ENCODE measurements at places on chromosomes 1 and 21. TPM values are rescaled to one million over a fixed set of nuclear protein-coding genes. Genes with fewer than 3 reads are reported as not detected.
A peak's percentile ranks its signal among the peaks of the same experiment; 100 is the strongest.

- peaks cover 2% of the 10 kb centered on the region for H3K36me3 ChIP-seq
- no peak overlapping the region for H3K4me3 ChIP-seq
- no peak for DNase-seq
Measured at GRCh38 chr1:232765542-232765941, 39.7 kb upstream of the MAP10 start.

DNA sequence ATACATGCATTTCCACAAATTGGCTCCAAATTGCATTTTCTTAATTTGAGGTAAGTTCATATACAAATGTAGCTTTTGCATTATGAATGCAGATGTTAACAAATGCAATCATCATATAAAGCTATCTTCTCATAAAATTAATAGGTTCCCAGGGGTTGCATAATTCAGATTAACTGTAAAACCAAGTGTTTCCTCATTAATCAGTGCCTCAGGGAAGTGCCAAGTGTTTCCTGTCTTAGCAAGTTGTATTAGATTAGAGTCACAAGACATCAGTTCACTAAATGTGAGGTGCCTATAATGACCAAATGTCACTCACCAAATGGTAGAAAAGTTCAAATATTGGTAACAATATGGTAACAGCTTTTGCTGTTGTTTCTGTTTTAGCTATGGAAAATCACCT is 140.8 kb downstream of the PTGER3 start:
- no peak for DNase-seq
- no peaks in the 10 kb centered on the region for H3K36me3 ChIP-seq
- H3K4me1 ChIP-seq: no peaks in the 10 kb centered on the region
- no peaks in the 10 kb centered on the region for H3K27me3 ChIP-seq
- H3K4me3 ChIP-seq: no peak overlapping the region

- no peak overlapping the region for H3K4me3 ChIP-seq
- H3K27ac ChIP-seq: no peak overlapping the region
- H3K36me3 ChIP-seq: no peaks in the 10 kb centered on the region
- no peaks in the 10 kb centered on the region for H3K27me3 ChIP-seq
- no peaks in the 10 kb centered on the region for H3K4me1 ChIP-seq
Measured at GRCh38 chr1:205523891-205524793, 19.7 kb downstream of the CDK18 start.

GRCh38 chr1:186708694-186709097 is 28.5 kb upstream of the PTGS2 start:
- DNase-seq: no peak
- H3K4me3 ChIP-seq: no peak overlapping the region
- peaks cover 8% of the 10 kb centered on the region for H3K27me3 ChIP-seq
- no peaks in the 10 kb centered on the region for H3K4me1 ChIP-seq
- H3K27ac ChIP-seq: no peak overlapping the region

GRCh38 chr1:212215910-212216309 is 69.3 kb upstream of the PPP2R5A start:
- no peaks in the 10 kb centered on the region for H3K27me3 ChIP-seq
- DNase-seq: no peak

DNA sequence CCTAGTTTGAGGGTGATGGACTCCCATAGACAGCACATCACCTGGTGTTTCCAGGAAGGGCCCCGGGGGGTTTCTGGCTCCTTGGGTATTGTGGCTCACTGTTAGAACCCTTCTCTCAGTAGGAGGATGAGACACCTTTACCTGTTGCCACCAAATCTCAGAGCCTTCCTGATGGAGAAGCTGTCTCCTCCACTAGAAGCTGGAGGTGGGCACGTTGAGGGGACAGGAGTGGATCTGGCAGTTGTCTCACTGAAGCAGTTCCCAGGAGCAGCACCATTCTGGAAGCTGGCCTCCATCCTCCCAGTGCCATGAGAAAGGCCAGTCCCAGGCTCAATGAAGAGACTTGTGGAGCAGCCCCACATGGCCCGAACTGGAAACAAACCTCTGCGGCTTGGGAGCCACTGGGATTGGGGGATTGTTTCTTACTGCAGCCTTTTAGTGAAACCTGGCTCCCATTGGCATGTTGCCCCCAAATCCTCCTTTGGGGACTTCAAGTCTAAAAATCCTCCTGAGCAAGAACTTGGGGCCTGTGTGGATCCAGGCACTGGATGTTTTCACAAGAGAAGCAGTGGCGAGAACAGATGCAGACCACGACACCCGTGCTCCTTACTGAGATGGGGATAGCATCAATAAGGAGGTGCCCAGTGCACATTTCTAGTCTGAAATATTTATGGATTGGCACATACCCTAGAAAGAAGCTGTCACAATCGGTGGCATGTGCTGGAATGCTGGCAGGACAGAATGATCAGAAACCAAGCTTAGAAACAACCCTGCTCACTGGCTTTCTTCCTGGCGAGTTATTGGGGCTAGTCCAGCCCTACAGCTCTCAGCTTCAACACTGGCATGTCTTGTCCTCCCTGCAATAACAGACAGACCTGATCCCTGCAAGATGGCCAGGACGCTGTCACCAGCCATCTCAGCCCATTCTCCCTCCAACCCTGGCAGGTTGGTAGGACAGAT is 223.7 kb upstream of the AJAP1 start:
- no peak overlapping the region for H3K27ac ChIP-seq
- H3K4me1 ChIP-seq: no peaks in the 10 kb centered on the region

DNA sequence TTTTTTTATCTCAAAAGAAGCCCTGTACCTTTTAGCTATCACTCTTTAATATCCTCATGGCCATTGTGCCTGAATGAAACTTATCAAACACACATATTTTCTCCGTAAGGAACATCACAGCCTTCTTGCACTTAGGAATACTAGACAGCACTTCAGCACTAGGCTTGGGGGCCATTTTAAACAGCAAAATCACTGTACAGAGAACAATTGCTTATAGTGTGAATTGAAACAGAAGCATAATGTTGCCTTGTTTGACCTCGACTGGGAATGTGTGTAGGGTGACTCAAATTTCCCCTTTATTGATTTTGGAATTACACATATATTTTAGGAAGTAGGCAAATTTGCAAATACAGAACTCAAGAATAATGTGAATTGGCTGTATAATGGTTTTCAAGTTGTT is 36.4 kb downstream of the KYAT3 start:
- H3K4me3 ChIP-seq: no peak overlapping the region
- peaks cover 17% of the 10 kb centered on the region for H3K36me3 ChIP-seq

- H3K4me1 ChIP-seq: peaks cover 90% of the 10 kb centered on the region
- peaks cover 17% of the 10 kb centered on the region for H3K36me3 ChIP-seq
- peak overlapping the region; percentile 90 for H3K27ac ChIP-seq
- no peaks in the 10 kb centered on the region for H3K27me3 ChIP-seq
- peak overlapping the region; percentile 64 for H3K4me3 ChIP-seq
Measured at GRCh38 chr1:66375125-66375524, 158.8 kb upstream of the SGIP1 start.

DNA sequence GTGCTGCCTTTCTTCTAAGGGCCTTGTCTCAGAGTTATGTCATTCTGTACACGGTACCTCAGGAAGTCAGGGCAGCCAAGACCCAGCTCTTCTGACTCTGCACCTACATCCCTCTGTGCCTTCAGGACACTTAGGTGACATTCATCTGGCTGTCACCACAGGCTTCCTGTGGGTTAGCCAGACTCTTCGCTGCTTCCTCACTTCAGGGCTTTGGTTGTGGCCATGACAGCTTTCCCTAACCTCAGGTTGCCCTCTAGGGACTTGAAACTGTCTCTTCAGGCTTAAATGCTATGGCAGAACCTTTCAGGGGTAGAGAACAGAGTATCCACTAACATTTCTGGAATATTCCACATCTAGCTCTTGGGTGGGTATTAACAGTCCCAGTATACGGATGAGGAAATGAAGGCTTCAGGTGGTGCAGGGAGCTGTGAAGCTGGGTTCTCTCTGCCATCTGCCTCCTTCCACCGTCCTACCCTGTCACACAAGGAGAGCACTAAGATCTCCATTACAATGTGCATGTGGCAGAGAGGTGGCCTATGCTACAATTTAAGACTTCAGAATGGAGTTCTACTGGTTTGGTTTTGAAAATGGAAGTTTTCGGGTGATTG is 9.9 kb downstream of the TSSK3 start:
- peaks cover 16% of the 10 kb centered on the region for H3K4me1 ChIP-seq
- peak; percentile 23 for DNase-seq
- peak overlapping the region; percentile 23 for H3K27ac ChIP-seq
- no peaks in the 10 kb centered on the region for H3K27me3 ChIP-seq

- H3K36me3 ChIP-seq: peaks cover 13% of the 10 kb centered on the region
- peak overlapping the region; percentile 80 for H3K4me3 ChIP-seq
- peaks cover 89% of the 10 kb centered on the region for H3K4me1 ChIP-seq
Measured at GRCh38 chr1:116806245-116806644, 52.0 kb downstream of the CD2 start.

VWA5B1 gene
- not detected for total RNA-seq

PRAMEF27 gene
- not detected for total RNA-seq

LMOD1 gene
- total RNA-seq: not detected

Data from activated T-cell treated with anti-CD3 and anti-CD28 coated beads, Interleukin-2, amount 50 U/mL, for 72 hours (primary cell).